Stimulated activated CD8-positive, alpha-beta memory T cell treated with anti-CD3 and anti-CD28 coated beads, Interleukin-12 subunit alpha, Interleukin-12 subunit beta, amount 100 ng/mL, for 1 hour (primary cell): ENCODE measurements at places on chromosomes 5 and 9.

GRCh38 chr5:120083851-120084542 is 380.1 kb upstream of the PRR16 start:
- DNase-seq, result no peak

DNA sequence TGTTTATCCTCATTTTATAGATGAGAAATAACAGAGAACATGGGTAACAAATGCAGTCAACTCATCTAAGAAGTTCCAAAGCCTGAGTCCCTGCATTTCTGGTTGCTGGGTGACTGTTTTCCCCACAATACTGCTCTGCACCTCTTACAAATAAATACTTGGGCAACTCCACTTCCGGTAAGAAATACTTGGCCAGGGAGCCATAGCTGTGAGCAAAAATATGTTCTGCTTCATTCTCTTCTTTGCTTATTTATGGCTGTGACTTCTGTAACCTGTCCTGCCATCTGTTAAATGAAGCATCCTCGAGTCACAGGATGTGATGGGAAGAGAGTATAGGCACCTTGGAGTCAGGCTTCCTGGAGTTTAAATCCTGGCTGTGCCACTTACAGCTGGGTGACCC is 49.9 kb downstream of the GDNF start:
- DNase-seq, result no peak

- DNase-seq, result no peak
Observed at GRCh38 chr5:38994324-38994927, 79.8 kb downstream of the RICTOR start.

DNA sequence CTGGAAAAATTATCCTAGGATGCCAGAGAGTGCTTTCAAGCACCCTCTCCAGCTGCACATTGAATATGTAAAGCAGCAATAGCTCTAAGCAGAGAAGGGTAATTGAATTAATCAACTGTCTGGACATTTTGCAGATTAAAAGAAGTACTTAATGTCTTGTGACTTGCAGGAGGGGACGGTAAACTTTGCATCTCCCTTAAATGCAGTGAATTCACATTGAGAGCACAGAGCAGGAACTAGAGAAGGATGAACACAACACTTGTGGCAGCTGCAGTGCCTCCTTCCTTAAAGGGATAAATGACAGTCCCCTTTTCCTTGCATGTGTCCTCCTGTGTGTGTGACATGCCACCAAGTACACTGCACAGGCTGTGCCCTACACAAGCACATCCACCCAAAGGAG is 7.4 kb upstream of the CDK5RAP2 start:
- no peak for DNase-seq

- no peak for DNase-seq
Observed at GRCh38 chr5:157925786-157926671, 67.1 kb upstream of the CLINT1 start.

DNA sequence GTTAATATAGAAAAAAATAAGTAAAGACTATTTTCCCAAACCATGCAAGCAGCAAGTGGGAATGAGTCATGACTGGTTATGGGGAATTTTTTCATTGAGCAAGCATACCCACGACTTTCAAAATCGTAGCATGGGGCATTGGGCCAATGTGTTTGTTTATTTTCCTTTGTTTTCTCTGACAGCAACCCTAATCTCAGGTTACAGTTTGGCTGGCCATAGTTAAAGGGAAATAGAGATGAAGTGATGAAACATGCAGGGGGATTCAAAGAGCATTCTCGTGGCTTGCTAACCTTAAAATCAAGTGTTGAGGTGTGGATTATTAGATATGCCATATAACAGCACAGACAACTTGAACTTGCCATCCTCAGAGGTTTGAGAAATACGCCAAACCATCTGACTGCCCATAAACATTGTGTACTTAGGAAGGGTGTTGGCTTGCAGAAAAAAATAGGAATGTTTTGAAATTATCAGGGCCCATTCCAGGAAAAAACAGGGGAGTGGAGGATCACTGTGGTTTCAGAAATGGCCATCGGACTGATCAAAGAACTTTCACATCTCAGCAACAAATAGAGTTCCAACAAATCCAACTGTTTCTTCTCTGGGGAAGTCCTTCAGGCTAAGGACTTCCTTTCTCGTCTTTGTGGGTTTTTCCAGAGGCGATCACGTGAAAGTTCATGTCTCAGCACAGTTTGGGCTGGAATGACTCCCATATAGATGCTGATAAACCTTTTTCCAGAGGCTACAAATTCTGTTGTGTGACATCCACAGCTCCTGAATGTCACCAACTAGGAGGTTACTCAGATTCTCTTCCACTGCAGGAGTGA is 259.1 kb downstream of the SYK start:
- DNase-seq, result no peak

- no peak for DNase-seq
Observed at GRCh38 chr5:167478188-167478587, 813.3 kb upstream of the WWC1 start.

- DNase-seq, result no peak
Observed at GRCh38 chr9:69759021-69759420, 790 bp downstream of the PTAR1 start.
